ENCODE measurements at places on chromosomes 6 and 20. TPM values are rescaled to one million over a fixed set of nuclear protein-coding genes. Genes with fewer than 3 reads are reported as not detected.

DNA sequence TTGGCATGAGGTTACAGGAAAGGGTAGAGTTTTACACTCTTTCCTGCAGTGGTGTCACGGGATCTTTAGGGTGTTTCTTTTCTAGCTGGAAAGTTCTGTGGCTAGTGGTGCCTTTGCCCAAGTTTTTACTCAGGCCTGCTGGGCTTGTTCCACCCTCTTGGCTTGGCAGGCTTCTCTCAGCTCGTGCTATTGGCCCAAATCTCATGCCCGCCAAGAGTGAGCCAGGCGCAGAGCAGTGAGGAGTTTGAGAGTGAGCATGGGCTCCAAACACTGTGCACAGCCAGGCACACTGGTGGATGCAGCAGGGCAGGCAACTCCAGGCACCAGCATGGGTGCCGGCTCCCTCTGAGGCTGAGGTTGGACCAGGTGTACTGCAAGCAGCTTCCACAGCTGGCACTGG is 206.5 kb downstream of the SAMD5 start:
- H3K27ac ChIP-seq = no peak overlapping the region
- no peak for DNase-seq
- no peaks in the 10 kb centered on the region for H3K36me3 ChIP-seq
- no peaks in the 10 kb centered on the region for H3K4me1 ChIP-seq
- H3K27me3 ChIP-seq = no peaks in the 10 kb centered on the region

DNA sequence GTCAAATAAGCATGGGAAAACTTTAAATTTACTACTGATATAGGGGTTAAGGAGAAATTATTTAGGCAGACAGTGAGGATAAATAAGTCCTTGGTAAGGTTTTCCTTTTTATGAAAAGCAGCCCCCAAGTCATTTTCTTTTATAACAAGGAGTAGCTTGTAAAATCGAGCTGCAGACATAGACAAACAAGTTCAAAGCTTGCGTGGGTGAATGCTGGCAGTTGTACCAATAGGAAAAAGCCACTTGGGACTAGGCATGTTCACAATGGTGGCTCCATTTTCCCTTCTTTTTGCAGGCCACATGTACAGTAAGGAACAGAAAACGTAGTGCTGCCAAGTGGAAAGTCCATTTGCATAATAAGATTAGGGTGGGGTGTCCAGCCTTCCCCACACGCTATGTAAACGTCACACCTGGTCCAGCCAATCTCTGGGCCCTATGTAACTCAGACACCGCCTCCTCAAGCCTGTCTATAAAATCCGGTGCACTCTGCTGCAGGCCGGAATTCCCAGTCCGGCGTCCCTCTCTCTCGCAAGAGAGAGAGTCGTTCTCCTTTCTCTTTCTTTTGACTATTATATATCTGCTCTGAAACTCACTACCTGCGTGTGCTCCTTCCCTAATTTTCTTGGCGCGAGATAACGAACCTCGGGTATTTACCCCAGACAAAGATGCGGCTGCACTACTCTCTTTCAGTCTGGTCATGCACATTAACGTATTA is 217.1 kb upstream of the MAN1A1 start:
- H3K4me1 ChIP-seq = no peaks in the 10 kb centered on the region
- H3K27ac ChIP-seq = no peak overlapping the region
- DNase-seq = no peak
- H3K4me3 ChIP-seq = no peak overlapping the region
- no peaks in the 10 kb centered on the region for H3K36me3 ChIP-seq
- H3K27me3 ChIP-seq = no peaks in the 10 kb centered on the region

DNA sequence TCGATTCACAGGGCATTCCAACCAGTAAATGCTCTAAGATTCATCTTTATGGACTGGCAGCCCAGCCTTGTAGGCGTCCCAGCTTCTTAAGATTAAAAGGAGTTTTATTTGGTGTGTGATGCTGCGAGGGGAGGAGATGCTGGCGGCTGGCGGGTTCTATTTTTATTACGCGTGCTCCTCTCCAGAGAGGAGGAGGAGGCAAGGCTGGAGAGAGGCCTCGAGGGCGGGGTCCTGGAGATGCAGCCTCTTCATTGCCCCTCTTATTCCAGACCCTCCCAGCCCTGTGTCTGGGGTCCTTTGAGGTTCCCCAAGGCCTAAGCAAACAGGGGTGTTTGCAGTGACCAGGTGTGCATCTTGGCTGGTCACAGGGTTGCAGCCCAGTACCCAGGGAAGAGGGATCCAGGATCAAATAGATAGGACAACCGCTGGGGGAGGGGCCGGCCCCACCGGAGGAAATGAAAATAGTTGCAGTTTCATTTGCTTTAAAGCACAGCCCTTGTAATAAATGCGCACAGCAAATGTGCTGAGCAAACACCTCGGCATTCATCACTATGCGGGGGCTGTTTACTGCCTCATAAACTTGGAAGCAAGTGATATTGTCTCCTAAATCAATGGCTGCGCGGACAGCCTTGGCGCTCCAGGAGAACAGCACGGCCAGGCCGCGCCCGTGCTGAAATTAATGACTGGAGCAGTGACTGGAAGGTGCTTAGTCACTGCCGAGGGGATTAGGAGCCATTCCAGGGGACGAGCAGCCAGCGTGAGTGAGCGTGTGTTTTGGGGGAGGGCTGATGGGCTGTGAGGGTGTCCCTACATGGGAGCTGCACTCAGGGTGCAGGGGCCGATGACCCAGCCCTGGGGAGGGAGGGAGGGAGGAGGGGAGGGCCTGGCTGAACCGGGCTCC is 83.0 kb downstream of the TMEM242 start:
- peak overlapping the region; percentile 94 for H3K27ac ChIP-seq
- peak overlapping the region; percentile 61 for H3K4me3 ChIP-seq
- DNase-seq = peak; percentile 73
- no peaks in the 10 kb centered on the region for H3K27me3 ChIP-seq
- H3K36me3 ChIP-seq = no peaks in the 10 kb centered on the region
- H3K4me1 ChIP-seq = peaks cover 31% of the 10 kb centered on the region

DNA sequence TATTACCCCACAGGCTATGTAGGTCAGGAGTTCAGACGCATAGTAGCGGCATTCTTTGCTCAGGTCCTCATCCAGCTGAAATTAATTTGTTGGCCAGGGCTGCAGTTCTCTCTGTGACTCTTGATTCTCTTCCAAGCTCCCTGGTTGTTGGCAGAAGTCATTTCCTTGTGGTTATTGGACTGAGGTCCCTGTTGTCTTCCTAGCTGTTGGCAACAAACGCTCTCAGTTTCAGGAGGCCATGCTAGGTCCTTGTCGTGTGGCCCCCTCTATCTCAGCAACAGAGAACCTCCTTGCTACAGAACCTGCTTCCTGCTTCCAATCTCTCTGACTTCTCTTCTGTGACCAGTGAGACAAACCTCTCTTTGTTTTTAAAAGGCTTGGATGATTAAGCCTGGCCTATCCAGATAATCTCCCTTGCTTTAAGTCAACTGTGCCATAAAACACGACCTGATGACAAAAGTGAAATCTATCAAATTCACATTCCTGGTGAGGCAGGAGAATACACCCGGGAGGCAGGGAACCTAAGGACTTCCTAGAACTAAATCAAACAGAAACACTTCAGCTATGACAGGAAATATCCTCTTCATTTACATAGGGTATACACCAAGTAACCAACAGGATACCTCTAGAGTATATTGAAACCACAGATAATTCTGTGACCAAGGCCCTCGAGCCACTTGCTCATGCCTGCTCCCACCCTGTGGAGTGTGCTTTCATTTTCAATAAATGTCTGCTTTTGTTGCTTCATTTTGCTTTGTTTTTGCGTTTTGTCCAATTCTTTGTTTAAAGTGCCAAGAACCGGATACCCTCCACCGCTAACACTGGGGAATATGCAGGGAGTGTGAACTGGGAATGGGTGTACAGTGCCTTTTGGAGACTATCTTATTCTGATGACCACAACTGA is 196.0 kb downstream of the BTBD3 start:
- no peak overlapping the region for H3K4me3 ChIP-seq
- no peaks in the 10 kb centered on the region for H3K4me1 ChIP-seq
- no peak for DNase-seq

GRCh38 chr6:1145768-1146218 is 166.1 kb upstream of the FOXQ1 start:
- no peak for DNase-seq
- no peaks in the 10 kb centered on the region for H3K4me1 ChIP-seq
- H3K27ac ChIP-seq = no peak overlapping the region
- no peak overlapping the region for H3K4me3 ChIP-seq
- no peaks in the 10 kb centered on the region for H3K36me3 ChIP-seq

- H3K4me1 ChIP-seq = no peaks in the 10 kb centered on the region
- H3K27ac ChIP-seq = no peak overlapping the region
- no peaks in the 10 kb centered on the region for H3K27me3 ChIP-seq
Observed at GRCh38 chr6:47446669-47447330, 30.8 kb upstream of the CD2AP start.

GRCh38 chr6:98831959-98832283 is 2.5 kb upstream of the POU3F2 start:
- peaks cover 34% of the 10 kb centered on the region for H3K27me3 ChIP-seq
- no peaks in the 10 kb centered on the region for H3K36me3 ChIP-seq
- H3K4me3 ChIP-seq = peak overlapping the region; percentile 93
- no peak overlapping the region for H3K27ac ChIP-seq

GRCh38 chr6:110269623-110270022 is 88.5 kb downstream of the METTL24 start:
- no peak overlapping the region for H3K4me3 ChIP-seq
- no peaks in the 10 kb centered on the region for H3K27me3 ChIP-seq
- H3K4me1 ChIP-seq = no peaks in the 10 kb centered on the region

DNA sequence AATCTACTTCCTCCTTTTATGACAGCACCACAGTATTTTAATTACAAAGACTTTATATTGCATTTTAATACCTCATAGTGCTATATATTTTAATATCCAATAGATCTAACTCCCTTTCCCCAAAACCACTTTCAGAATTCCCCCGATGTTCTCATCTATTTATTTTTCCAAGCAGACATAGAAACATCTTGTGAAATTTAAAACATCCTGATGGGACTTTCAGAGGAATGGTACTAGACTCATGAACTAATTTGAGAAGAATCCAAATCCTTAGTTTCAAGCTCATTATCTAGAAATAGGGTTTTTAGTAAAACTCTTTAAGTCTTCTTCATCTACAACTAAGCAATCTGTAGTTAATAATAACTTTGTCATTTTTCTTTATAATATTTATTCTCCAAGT is 97.0 kb downstream of the TRERF1 start:
- H3K36me3 ChIP-seq = no peaks in the 10 kb centered on the region
- H3K27ac ChIP-seq = no peak overlapping the region
- H3K27me3 ChIP-seq = no peaks in the 10 kb centered on the region
- H3K4me1 ChIP-seq = no peaks in the 10 kb centered on the region
- H3K4me3 ChIP-seq = no peak overlapping the region

DNA sequence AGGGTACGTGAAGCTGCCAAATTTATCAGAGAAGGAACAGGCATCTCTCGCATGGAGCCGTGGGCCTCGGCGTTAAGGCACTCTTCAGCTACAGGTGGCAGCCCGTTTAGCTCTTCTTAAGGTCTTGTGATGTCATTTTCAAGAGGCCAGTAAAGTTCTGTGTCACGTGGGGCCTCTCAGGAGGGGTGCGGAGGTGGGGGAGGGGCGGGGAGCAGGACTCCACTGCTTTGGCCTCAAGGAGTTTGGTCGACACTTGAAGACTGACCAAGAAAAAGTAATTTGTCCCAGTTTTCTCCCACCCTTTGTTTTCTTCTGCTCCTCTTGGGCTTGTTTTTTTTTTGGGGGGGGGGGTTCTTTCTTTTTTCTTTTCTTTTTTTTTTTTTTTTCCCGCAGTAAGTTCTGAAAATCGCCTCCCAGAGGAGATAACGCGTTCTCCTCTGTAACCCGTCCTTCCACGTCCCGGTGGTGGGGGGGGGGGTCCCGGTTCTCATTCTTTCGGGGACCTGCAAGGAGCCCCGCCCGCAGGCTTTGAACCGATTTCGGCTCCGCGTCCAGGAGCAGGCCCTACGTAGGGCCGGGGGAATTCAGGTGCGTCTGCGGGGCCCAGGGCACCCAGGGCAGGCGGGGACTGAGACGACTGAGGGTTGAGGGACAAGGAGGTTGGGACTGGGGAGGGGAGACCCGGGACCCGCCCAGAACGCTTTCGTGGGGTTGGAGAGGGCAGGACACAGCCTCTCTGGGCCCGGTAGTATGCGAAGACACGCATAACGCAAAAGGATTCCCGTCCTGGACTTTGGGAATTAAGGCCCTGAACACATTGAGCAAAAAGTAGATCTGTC is 26.0 kb downstream of the GPX6 start:
- DNase-seq = no peak
- H3K36me3 ChIP-seq = no peaks in the 10 kb centered on the region

GRCh38 chr20:48169650-48170225 is 384.5 kb upstream of the SULF2 start:
- no peak for DNase-seq
- H3K27me3 ChIP-seq = no peaks in the 10 kb centered on the region
- no peaks in the 10 kb centered on the region for H3K4me1 ChIP-seq
- no peaks in the 10 kb centered on the region for H3K36me3 ChIP-seq
- no peak overlapping the region for H3K4me3 ChIP-seq

DNA sequence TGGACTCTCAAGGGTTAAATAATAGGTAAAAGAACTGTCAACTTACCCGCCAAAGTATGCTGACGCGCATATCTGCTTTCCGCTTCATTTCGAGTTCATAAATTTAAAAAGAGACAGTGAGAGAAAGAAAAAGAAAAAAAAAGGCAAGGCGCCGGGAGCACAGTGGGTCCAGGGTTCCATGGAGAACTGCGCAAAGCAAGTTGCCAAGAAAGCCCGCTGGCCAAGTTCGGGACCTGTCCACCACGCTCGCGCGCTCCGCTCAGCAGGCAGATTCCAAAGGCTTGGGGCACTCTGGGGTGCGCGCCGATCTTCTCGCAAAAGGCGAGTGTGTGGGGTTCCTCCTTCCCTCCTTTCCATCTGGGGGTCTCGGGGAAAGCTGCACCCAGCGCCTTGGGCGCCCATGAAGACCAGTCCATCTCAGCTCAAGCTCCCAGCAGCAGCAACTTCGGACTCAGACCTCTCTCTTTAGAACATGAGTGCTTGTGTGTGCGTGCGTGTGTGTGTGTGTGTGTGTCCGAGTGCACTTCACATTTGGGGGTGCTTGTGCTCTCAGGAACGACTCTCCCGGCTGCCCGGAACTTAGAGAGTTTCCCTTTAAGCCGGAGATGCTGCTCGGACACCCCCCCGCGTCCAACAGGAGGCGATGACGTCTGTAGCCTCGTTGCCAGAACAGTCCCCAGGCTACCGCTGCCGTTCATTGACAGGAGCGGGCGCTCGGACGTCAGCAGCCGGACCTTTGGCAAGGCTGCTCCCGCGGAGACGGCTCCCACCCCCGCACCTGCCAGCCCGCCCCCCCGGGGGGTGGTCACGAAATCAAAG is 180.0 kb downstream of the TBXT start:
- H3K27ac ChIP-seq = no peak overlapping the region
- H3K36me3 ChIP-seq = no peaks in the 10 kb centered on the region
- H3K4me1 ChIP-seq = peaks cover 18% of the 10 kb centered on the region
- H3K4me3 ChIP-seq = peak overlapping the region; percentile 43
- DNase-seq = no peak
- H3K27me3 ChIP-seq = peaks cover 4% of the 10 kb centered on the region

GRCh38 chr6:104349191-104349590 is 510.5 kb downstream of the HACE1 start:
- no peaks in the 10 kb centered on the region for H3K36me3 ChIP-seq
- H3K27me3 ChIP-seq = no peaks in the 10 kb centered on the region
- DNase-seq = no peak
- H3K27ac ChIP-seq = no peak overlapping the region
- H3K4me1 ChIP-seq = no peaks in the 10 kb centered on the region
- H3K4me3 ChIP-seq = no peak overlapping the region

Gene VSX1
- total RNA-seq = not detected

Gene FGD2
- 27.5 TPM for total RNA-seq

Gene CDK5RAP1
- total RNA-seq = 26.3 TPM

Gene MOXD1
- 17.3 TPM for total RNA-seq

Gene CGA
- not detected for total RNA-seq

Gene OR2H2
- total RNA-seq = not detected

Gene KIFC1
- total RNA-seq = 0.81 TPM
